ENCODE measurements at places on chromosomes 6 and 20.
A peak's percentile ranks its signal among the peaks of the same experiment; 100 is the strongest.

- DNase-seq = no peak
Observed at GRCh38 chr20:7856756-7857155, 83.5 kb downstream of the HAO1 start.

GRCh38 chr6:106728296-106728870 lies 99.0 kb downstream of the QRSL1 start:
- DNase-seq = no peak

- DNase-seq = no peak
Observed at GRCh38 chr6:37985355-37985754, 165.8 kb downstream of the ZFAND3 start.

GRCh38 chr6:139230391-139230840 lies 61.4 kb downstream of the TXLNB start:
- no peak for DNase-seq

- no peak for DNase-seq
Observed at GRCh38 chr6:31485055-31485454, 12.9 kb upstream of the MICB start.

DNA sequence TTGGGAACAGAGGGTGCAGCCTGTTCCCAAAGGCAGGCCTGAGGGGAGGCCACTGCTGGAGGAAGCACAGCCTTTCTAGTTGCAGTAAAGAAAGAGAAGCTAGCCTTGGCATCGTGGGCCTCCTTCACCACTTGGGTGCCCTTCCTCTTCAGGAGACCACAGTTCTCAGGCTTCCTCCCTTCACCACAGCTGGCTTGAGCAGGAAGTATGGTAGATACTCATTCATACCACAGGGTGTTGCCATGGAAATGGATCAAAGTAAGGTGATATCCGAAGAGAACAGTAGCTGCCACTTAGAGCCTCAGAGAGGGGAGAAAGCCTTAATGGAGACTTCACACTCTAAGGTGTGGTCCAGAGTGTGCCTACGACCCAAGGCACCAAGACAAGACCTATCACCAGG lies 120.4 kb upstream of the RIPOR2 start:
- peak; percentile 63 for DNase-seq

DNA sequence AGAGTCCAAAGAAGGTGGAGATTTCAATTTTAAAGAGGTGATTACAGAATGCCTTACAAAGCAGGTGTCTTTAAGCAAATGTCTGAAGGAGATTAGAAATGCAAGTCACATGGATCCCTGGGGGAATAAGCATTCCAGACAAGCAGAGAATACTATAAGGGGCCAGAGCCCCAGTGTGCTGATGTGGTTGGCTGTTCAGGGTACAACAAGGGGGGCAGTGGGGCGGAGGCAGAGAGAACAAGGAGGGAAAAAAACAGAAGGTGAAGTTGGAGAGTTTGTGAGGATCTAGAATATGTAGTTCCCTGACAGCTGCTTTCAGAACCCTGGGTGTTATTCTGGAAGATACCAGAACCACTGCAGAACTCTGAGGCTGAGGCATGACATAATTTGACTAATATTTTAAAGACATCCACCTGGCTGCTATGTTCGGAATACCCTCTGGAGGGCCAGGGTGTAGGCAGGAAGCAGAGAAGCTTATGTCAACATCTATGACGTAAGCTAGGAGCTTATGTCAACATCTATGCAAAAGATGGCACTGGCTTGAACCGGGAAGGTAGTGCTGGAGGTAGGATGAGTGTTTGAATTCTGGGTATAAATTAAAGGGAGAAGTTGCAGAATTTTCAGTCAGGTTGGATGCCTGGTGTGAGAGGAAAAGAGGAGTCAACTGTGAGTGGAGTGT lies 276.3 kb upstream of the AGPAT4 start:
- DNase-seq = no peak

- no peak for DNase-seq
Observed at GRCh38 chr20:51462566-51463276, 79.8 kb downstream of the NFATC2 start.

DNA sequence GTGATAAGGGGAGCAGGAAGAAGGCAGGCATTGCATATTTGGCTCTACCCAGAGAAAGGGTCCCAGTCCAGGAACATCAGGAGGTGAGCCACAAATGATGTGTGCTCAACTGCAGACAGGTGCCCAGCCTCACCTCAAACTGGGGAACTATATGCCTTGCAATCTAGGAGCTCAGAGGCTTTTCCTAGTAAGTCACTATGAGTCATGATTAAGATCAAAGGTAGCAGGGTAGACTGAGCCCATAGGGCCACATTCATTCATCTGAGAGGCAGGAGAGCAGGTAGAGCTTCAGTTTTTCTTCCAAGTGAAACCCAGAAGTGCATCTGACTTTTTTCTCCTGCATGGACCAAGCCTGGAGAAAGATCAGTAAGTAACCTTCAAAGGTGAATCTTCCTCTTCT lies 31.3 kb downstream of the MARCKS start:
- DNase-seq = no peak

DNA sequence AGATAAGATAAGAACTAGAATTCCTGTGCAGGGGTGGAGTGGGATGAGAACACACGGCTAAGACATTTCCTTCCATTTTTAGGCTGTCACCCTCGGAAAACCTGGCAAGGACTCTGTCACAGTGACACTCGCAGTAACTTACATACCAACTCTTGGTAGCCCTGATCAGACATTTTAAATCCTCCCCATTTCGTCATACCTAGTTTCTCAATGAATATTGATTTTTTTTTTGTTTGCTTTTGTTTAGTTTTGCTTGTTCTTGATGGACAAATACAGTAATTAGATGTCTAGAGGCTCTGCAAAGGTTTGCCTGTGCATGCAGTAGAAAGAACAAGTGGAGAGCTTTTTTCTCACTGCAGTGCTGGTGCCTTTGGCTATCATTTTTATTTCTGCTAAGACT lies 213.0 kb upstream of the FAM83B start:
- DNase-seq = no peak

DNA sequence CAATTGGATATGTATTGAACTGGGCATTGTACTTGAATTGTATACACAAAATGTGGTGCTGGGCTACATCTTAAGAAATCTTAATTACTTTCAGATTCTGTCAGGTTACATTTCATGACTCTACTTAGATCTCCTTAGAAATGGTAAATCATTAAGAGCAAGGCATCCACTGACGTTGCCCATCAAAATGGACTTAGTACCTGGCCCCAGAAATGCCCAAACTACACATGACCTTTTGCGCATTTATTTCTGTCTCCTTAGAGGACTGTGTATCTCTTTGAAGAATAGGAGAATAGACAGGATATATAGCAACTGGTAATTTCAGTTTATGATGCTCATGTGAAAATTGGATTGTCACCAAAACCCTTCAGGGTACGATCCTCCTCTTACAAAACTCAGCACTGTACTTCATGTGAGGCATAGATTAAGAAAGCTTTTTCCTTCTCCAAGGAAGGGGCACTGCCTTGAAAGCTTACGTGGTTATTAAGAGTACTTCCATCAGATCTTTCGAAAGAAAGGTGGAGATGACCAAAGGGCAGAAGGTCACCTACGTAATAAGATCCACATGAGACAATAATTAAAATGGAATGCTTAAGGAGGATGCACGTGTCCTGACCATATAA lies 61.4 kb upstream of the BMP2 start:
- DNase-seq = no peak

- no peak for DNase-seq
Observed at GRCh38 chr6:143325379-143326140, 124.9 kb downstream of the ADAT2 start.

GRCh38 chr6:74357321-74357720 lies 661.3 kb downstream of the CD109 start:
- no peak for DNase-seq

- no peak for DNase-seq
Observed at GRCh38 chr20:21129861-21130260, 4.0 kb downstream of the KIZ start.

- DNase-seq = no peak
Observed at GRCh38 chr6:40799296-40800140, 212.4 kb upstream of the LRFN2 start.

GRCh38 chr6:12354499-12354898 lies 64.3 kb downstream of the EDN1 start:
- peak; percentile 65 for DNase-seq

- DNase-seq = no peak
Observed at GRCh38 chr20:52071136-52071535, 120.4 kb downstream of the ZFP64 start.

- no peak for DNase-seq
Observed at GRCh38 chr6:151180330-151181048, 59.3 kb upstream of the AKAP12 start.

DNA sequence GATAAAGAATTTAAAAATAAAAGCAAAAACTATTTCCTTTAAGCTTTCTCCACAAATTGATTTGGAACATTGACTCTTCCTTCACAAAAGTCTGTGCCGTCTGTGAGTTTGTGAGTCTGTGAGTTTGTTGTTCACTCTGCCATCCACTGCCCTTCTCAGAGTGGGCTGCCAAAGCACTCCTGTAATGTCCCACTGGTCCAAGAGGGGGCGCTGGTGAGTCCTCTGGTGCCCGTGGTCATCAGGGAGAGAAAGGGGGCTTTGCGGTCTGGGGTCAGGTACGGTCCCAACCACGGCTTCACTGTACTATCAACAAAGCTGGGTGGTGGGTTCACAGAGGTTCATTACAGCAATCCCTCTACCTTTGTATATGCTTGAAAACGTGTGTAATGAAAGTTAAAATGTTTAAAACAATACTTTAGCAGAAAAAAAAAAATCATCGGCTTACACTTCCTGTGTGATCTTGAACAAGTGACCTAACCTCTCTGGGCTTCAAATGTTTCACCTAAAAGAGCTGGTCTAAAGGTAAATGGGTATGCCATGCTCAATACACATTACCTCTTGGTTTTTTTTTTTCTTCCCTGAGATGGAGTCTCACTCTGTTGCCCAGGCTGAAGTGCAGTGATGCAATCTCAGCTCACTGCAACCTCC lies 5.6 kb upstream of the ANKRD60 start:
- peak; percentile 59 for DNase-seq

GRCh38 chr6:116476002-116476678 lies 15.0 kb downstream of the CALHM6 start:
- DNase-seq = peak; percentile 68

- peak; percentile 20 for DNase-seq
Observed at GRCh38 chr20:31861135-31861384, 9.3 kb downstream of the DUSP15 start.

DNA sequence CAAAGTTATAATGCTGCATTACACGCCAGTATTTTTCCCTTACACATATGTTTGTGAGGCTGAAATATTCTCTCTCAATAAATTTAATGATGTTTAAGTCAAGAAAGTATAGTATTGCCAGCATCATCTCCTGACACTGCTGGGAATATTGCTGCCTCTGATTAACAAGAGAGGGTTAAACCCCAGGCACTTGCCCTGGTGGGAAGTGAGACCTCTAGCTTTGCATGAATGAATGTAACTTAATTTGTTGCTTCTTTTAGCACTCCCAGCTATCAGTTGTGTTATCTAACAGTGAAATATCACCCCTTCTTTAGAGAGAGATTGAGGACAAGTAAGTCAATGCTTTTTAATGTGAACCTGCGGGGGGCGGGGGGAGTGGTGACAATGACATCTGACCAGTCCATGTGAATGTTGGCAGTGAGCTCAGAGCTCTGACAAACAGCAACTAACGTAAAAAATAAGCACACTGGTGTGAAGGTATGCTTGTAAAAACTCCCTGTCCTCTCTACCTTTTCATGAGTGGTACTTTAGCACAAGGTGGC lies 9.8 kb downstream of the FOXA2 start:
- DNase-seq = no peak

GRCh38 chr20:19016140-19016497 lies 196.3 kb upstream of the SLC24A3 start:
- DNase-seq = no peak

GRCh38 chr6:138485005-138485545 lies 14.2 kb downstream of the NHSL1 start:
- DNase-seq = no peak

DNA sequence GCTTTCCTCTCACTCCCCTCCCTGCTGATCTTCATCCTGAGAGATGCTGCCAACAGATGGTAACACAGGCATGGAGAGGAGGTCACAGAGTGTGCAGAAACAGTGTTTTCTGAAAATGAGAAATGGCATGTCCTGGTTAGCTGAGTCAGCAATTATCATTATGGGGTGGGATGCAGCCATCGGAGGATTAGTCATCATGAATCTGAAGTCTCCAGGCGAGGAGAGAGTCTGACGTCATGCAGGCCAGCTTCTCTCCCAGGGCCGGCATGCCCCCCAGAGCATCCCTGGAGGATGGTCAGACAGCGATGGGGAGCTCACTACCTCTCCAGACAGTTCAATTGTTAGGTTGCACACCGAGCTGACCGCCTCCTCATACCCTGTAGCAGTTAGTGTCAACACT lies 4.7 kb upstream of the GTSF1L start:
- DNase-seq = no peak

- no peak for DNase-seq
Observed at GRCh38 chr6:104711371-104711770, 148.3 kb downstream of the HACE1 start.

- DNase-seq = peak; percentile 4
Observed at GRCh38 chr6:12637960-12638641, 78.5 kb upstream of the PHACTR1 start.

GRCh38 chr20:32762754-32763201 lies 593 bp downstream of the DNMT3B start:
- DNase-seq = peak; percentile 50

DNA sequence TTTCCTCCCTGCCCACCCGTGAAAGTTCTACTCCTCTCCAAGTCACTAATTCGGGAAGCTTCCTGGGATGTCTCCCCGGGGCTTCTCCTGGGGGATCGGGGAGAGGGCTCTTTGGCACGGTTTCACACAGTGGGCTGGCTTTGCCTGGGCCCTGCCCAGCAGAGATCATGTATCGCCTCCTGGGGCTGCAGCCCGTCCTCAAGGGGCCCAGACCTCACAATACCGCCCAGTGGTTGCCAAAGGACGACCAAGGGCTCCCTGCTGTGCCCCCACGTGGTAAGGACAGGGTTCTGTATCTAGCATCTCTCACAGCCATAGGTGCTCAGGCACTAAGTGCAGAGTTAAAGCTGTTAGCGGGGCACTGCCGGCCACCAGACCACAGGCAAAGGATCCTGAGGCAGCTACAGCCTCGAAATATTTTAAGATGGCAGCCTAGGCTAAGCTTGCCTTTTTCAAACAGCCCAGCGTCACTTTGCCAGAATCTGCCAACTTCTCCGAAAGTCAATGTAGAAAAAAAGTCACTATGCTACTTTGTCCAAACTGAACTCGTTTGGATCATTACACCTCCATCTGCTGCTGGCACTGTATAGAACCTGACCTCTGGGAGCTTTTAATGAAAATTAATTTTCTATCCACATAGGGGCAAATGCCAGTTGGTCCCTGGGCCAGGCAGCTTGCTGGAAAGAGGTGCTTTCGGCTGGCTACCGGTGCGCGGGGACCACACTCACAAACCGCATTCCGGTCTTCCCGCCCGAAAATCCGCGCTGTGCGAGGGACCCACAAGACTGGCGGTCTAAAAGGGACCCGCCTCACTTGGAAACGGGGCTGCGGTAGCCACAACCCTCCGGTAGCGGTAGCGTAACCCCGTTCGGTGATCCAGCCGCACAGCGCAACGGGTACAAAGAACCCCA lies 1.3 kb upstream of the NNAT start:
- no peak for DNase-seq
